ENCODE measurements at places on chromosomes 2 and 18.

GRCh38 chr2:135219226-135219625 is 167.1 kb downstream of the RAB3GAP1 start:
- no peak for DNase-seq

GRCh38 chr2:55929476-55929875 is 5.9 kb upstream of the EFEMP1 start:
- DNase-seq: no peak

DNA sequence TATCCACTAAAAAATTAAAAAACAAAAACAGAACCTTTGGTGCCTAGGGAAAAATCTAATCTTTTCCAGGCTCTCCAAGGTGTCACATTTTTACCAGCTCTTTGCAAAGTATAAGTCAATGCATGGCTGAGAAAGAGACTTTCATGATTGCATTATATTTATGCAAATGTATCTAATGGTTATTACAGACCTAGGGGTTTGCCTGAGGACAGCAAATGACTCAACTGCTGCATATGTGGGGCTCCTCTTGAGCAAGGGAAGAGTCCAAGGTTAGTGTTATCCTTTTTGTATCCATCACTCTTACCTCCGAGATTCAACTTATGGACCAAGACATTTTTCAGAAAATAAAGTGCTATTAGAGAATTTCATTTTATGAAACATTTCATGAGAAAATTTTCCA is 33.9 kb upstream of the RMP24 start:
- no peak for DNase-seq

- no peak for DNase-seq
Measured at GRCh38 chr2:31112544-31112943, 25.7 kb downstream of the GALNT14 start.

- DNase-seq: no peak
Measured at GRCh38 chr2:3777966-3778365, 74.6 kb downstream of the DCDC2C start.

GRCh38 chr2:241545106-241545505 is 13.4 kb upstream of the BOK start:
- DNase-seq: no peak

DNA sequence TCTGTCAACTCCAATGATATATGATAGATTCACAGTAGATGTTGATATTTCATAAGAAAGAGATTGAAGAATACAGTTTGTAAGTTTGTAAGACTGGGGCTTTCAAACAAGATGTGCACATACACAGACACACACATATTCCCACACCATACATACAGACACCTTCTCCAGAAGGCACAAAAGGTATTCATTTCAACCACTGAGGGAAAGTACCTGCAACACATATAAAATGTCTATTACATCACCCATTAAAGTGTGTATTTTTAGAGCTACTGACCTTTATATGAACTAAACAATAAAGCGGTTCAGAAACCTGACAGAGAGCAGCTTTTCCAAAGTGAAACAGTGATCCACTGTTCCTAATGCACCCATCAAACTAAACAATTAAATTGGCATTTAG is 53.3 kb downstream of the CCDC148 start:
- DNase-seq: no peak

- no peak for DNase-seq
Measured at GRCh38 chr2:163665051-163665450, 70.8 kb downstream of the FIGN start.

- no peak for DNase-seq
Measured at GRCh38 chr18:69845593-69846506, 101.8 kb downstream of the CD226 start.

- no peak for DNase-seq
Measured at GRCh38 chr2:43121580-43122314, 104.7 kb downstream of the ZFP36L2 start.

GRCh38 chr2:150981826-150982225 is 279.8 kb downstream of the RBM43 start:
- no peak for DNase-seq

GRCh38 chr18:7958897-7959146 is 391.7 kb downstream of the PTPRM start:
- DNase-seq: no peak

- DNase-seq: no peak
Measured at GRCh38 chr18:48412339-48412929, 3.3 kb upstream of the ZBTB7C start.

DNA sequence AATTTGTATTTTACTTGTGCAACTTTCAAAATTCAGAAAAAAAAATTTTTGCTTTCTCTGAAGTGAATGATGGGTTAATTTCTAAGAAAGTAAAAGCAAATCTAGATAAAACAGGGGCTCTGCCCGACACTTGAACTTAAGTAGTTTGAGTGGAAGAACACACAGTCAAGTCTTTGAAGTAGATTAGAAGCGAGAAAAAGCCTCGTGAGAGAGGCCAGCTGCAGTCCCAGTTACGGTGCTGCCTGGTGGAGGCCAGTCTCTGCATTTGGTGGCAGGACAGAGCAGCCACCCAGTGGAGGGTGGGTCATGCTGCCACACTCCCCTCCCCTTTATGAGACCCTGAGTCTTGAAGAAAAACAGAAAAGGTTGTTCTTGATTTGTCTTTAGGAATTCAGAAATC is 81.8 kb downstream of the INPP5D start:
- no peak for DNase-seq

GRCh38 chr2:114933671-114934241 is 491.3 kb downstream of the DPP10 start:
- no peak for DNase-seq

GRCh38 chr18:69945220-69946114 is 2.2 kb downstream of the CD226 start:
- DNase-seq: no peak

DNA sequence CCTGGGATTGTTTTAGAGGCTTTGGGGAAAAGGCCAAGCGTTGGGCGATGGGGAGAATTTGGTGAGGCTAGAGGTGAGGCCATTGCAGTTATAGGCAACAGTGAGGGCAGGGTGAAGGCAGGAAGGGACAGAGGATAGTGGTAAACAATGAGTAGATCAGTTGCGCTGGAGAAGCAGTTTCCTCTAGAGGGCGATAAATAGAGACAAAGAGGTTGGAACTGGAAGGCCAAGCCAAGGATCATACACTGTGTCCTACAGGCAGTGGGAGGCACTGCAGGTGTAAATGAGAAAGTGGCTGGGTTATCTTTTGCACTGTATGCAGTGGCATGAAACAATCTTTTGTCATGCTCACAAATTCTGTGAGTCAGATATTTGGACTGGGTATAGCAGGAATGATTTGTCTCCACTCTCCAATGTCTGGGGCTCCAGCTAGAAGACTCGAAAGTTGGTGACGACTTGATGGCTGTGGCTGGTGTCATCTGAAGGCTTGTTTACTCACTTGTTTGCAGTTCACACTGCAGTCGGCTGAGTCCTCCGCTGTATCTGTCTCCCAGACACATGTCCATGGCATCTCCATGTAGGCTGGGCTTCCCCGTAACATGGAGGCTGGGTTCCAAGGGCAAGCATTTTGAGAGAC is 82.1 kb downstream of the TNP1 start:
- DNase-seq: peak; percentile 19

GRCh38 chr2:240986787-240987411 is 11.5 kb upstream of the SNED1 start:
- DNase-seq: no peak

DNA sequence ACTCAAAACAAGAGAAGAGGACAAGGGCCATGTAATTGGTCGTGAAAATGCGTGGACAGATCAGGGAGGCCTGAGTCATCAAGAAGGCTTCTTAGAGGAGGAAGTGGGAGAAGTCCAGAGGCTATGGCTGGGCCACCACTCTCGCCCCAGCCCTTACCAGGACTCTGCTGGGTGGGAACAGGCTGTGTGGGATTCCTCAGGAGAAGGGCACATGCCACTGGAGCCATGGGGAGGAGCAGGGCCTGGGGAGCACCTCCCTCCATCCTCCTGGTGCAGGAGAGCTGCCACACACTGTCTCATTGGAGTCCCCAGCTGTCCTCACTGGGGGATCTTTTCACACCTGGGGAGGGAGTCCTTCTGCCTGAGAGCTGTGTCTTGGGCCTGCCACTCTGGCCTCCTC is 9.4 kb upstream of the RALB start:
- no peak for DNase-seq

DNA sequence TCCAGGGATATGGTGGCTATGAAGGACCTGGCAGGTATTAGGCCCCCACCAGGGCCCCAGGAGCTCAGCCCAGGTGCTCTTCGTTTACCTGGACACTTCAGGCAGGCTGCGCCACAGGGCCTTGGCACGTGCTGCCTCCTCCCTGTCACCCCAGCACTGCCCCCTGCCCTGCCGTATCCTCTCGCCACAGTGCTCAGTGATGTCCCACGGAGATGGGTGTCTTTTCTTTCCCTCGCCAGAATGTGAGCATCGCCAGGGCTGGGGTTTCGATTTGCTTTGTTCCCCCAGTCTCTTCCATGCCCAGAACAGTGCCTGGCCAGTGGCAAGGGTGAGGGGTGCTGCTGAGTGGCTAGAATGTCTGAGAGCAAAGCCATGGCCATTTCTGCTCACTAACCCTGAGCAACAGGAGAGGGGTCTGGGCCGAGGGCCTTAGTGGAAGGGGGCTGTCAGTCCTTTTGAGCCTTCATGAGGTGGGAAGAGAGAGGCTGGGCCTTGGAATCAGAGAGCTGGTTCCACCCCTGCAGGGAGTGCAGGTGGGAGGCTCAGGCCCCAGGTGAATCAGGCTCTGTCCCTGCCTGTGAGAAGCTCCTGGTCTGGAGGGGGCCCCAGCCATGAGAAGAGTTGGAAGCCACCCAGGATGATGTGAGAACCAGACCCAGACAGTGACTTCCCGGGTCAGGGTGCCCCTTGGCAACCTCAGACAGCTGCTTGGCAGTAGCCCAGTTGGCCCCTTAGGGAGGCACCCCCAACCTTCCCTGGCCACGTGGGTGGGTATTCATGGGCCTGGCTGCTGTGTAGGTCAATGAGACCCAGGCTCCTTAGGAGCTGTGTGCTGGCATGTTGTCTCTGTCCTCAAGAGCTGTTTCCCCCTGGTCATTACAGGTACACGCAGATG is 129.9 kb upstream of the HS6ST1 start:
- no peak for DNase-seq

DNA sequence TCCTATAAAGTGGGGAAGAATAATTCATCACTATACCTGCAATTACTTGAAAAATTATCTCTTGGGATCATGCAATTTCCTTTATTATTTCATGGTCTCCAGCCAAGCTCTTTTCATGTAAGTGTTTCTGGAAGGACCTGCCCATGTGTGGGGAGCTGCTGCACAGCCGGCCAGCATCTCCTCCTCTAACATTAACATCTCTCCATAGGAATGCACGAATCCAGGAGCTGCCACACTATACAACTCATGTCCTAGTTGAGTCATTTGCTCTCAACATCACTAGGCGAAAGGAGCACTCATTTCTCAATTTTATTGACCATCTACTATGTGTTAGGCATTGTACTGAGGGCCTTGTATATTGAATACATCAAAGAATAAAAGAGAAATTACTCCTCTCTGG is 144.3 kb upstream of the ERBB4 start:
- no peak for DNase-seq

DNA sequence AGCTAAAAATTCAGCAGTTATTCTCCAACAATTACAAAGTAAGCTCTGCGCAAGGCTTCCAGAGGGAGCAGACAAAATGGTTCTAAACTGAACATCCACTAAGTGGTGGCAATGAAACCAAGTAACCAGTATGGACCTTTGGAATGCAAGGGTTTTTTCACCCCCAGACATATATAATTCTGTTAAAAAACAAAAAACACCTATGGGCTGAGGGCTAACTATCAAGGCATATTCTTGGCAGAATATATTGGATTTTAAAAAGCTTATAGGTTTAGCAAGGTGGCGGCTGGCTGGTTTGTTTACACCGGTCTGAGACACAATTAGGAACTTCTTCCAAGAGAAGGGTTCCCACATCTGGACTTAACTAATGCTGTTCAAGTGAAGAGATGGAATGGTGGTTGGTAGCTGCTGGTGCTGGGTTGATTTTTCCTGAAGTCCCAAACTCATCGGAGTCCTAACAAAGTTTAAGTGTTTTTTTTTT is 2.8 kb downstream of the ZFP36L2 start:
- no peak for DNase-seq
